CD4-positive, alpha-beta memory T cell (primary cell): ENCODE measurements at places on chromosomes 4 and X. TPM values are rescaled to one million over a fixed set of nuclear protein-coding genes. Genes with fewer than 3 reads are reported as not detected.

- peaks cover 53% of the 10 kb centered on the region for H3K4me1 ChIP-seq
- no peaks in the 10 kb centered on the region for H3K27me3 ChIP-seq
- no peak overlapping the region for H3K4me3 ChIP-seq
Observed at GRCh38 chr4:917992-918391, 14.1 kb downstream of the GAK start.

Gene RAP2C
- polyA plus RNA-seq: 15.2 TPM

Gene CYBB
- polyA plus RNA-seq: 0.05 TPM

GRCh38 chr4:41307638-41308037 is 50.9 kb downstream of the UCHL1 start:
- no peak for DNase-seq
- H3K27me3 ChIP-seq: no peaks in the 10 kb centered on the region
- no peak overlapping the region for H3K27ac ChIP-seq
